Activated T-cell treated with anti-CD3 and anti-CD28 coated beads, Interleukin-2, amount 50 U/mL, for 48 hours (primary cell): ENCODE measurements at places on chromosomes 12 and 14.

- no peak for DNase-seq
Observed at GRCh38 chr14:57501039-57501557, 7.4 kb upstream of the CCDC198 start.

GRCh38 chr14:75563931-75564330, 14.5 kb upstream of the FLVCR2 start:
- no peak for DNase-seq

DNA sequence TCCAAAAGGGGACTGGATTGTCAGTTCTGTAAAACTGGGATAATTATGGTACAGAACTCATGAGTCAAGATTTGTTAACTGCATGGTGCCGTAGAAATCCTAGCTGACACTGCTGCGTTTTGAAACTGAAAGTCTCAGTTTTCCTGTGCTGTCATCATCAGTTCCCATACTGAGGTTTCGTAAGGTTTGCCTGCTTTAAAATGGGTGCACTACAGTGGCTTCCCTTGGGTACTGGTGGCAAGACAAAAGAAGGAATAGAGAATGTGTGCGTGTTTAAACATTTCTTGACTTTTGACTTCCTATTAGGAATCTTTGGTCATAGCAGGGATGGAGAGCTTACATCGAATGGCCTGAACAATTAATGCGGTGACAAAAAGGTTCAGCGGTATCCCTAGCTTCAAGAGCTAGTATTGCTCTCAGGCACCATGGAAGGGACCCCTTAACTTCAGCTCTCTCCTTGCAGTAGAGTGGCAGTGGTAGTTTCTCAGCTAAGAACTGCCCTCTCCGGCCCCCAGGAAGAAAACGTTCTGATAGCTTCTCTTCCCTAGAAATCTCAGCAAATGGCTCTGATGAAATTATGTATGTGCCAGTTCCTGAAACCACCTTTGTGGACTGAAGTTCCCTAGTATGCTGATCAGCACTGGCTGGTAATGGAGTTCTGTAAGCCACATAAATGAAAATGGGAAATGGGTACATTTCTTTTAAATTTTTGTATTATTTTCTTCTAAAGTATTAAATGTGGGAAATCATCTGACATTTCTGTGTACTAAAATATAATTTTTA, 28.9 kb downstream of the ANO6 start:
- no peak for DNase-seq

DNA sequence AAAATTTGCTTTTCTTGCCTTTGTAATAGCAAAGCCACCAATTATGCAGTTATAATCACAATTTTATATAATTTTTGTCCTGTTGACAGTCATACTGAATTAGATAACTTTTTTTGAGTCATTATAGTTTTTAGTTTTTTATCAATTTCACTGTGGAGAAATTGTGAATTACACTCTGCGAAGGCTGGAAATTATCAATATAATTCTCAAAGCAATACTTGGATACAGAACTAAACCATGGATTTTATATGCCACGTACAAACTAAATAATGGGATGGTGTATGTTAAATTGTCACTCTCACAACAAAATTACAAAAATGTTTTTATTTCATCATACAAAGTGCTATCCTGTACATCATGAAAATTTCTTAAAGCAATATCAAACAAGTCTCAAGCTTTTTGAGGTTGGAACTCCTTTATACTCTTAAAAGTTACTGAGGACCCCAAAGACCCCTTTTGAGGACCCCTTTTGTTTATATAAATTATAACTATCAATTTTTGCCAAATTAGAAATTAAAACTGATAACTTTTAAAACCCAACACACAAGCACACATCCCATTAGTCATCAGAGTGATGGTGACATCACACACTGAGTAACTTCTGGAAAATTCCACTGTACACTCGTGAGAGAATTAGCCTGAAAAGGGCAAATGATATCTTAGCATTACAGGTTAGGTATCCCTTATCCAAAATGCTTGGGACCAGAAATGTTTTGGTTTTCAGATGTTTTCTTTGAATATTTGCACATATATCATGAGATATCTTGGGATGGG, 19.8 kb upstream of the AQP2 start:
- DNase-seq, result no peak

DNA sequence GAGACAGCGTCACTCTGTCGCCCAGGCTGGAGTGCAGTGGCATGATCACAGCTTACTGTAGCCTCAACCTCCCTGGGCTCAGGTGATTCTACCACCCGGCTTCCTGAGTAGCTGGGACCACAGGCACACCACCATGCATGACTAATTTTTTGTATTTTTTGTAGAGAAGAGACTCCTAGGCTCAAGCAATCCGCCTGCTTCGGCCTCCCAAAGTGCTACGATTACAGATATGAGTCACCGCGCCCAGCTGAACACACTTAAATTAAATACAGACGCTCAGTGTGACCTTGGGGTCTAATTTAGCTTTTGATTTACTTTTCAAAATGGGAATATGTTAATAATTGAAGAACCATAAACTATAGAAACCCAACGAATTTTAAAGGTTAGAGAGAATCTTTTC, 77.2 kb downstream of the C2CD5 start:
- no peak for DNase-seq

- no peak for DNase-seq
Observed at GRCh38 chr12:104742551-104743201, 215.4 kb downstream of the SLC41A2 start.

DNA sequence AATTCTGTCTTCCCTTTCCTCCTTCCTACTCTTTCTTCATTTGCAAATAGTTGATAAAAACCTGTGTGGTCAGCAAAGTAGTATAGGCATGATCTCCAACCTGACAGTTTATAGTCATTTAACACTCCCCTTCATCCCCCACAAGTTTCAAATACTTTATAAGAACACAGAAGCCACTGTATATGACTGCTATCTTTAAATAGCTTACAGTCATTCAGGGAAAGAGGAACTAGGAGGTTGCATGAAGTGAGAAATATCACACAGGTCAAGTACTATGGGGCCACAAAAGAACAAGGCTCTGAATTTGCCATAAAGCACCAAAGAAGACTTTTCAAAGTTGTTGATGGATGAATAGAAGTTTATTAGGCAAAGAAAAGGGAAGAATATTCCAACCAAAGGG, 431.3 kb downstream of the NPAS3 start:
- no peak for DNase-seq

DNA sequence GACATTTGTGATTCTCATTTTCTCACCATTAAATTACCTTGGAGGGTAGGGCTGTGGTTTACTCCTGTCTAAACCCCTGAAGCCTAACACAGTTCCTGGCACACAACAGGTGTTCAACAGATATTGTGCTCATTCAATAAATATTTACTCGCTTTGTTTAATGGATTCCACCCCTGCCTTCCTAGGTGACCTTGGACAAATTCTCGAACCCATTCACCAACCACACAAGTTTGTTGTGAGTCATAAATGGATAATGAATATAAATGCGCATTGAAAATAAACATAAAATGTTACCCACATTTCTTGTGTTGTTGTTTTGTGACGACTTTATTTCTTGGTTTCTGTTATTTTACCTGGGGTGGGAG, 362 bp upstream of the TSFM start:
- DNase-seq, result no peak

DNA sequence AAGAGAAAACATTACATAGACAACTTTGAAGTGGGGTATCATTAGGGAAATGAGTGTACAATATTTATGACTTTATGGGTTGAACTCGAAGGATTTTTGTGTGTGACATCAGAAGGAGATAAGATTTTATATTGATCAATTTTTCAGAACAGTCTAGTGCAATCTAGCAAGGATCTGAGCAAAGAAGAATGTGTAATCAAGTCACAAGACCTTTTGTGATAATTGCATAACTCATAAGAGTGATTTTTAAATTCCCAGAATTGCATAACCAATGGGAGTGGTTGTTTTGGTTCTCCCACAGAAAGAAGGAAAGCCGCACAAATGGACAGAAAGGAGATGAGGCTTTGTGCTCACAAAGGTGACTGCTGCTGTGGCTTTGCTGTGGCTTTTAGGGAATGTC, 441.8 kb upstream of the FLRT2 start:
- no peak for DNase-seq

GRCh38 chr14:66842911-66843512, 335.1 kb downstream of the GPHN start:
- DNase-seq, result no peak

- no peak for DNase-seq
Observed at GRCh38 chr14:99562856-99563748, 40.9 kb downstream of the CCDC85C start.

GRCh38 chr14:59028476-59029202, 159.8 kb upstream of the DAAM1 start:
- peak; percentile 35 for DNase-seq

GRCh38 chr12:88566430-88566829, 13.8 kb downstream of the KITLG start:
- no peak for DNase-seq

GRCh38 chr14:55699131-55700057, 119.4 kb downstream of the KTN1 start:
- no peak for DNase-seq

GRCh38 chr12:28021704-28022103, 49.2 kb upstream of the PTHLH start:
- DNase-seq, result no peak

- DNase-seq, result no peak
Observed at GRCh38 chr12:79347866-79348265, 342.9 kb downstream of the PAWR start.

GRCh38 chr14:32531942-32532515, 202.9 kb downstream of the AKAP6 start:
- no peak for DNase-seq

GRCh38 chr14:105168496-105168978, at the start of gene JAG2:
JAG2 (minus strand) TSS chr14:105168776; CDS start chr14:105168420, 356 bp downstream.
- DNase-seq, result peak; percentile 72

DNA sequence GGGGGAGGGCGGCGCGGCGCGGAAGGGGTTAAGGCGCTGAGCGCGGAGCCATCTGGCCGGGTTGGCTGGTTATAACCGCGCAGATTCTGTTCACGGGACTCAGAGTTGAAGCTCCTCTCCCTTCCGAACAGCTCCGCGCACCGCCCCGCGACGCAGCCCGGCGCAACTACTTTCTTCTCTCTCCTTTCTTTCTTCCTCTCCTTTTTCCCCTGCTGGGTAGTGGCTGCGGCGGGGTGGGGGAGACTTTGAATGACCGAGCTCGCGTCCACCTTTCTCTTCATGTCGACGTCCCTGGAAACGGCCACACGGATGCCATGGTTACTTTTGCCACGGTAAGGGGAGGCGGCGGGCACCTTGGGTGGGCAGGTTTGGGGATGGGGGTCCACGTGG, at the start of gene NTF3:
TSS of gene NTF3 (plus strand) at position 98 of the 390 bp plus-strand sequence. CDS start at position 315, 217 bp downstream.
- no peak for DNase-seq

- DNase-seq, result no peak
Observed at GRCh38 chr14:30921788-30922187, 47.4 kb downstream of the COCH start.

DNA sequence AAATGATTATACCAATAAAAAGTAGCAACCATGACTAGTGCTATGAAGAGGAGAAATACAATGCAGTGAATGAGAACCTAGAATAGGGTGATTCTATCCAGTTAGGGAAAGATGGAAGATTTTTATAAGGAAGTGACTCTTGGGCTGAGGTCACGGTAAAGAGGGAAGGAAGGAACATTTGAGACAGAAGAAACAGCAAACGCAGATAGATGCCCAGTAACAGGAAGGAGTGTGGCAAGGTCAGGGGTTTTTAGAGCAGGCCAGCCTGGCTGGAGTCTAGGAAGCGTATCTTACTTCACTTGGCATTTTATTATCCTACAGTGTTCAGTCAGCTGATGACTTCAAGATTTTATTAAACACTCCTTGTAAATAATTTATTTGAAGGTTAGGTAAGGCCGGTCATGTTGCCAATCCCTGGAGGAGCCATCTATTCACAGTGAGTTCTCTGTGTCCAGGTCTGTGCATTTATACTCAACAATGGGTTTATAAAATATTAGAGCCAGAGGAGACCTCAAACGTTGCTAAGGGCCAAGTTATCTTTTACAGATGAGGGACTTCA, 170.6 kb downstream of the PRKCH start:
- DNase-seq, result no peak

DNA sequence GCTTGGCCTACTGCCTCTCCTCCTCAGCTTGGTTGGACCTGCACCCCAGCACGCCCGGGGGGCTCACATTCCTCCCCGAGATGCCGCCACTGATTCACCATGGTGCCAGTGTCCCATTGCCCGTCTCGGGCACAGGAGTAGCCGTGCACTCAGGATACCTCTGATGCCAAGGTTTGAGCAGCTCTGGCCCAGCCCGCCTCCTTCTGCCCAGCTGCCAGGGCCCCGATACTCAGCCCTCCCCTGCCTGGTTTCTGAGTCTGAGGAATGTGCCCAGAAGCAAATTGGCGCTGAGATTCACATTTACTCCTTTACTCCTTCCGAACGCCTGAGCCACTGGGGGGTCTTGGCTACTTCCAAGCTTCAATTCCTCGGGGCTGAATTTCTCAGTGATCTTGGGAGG, 63.5 kb downstream of the NINJ2 start:
- no peak for DNase-seq
